Osteoblast (primary cell): ENCODE measurements at places on chromosomes 7 and 10.

DNA sequence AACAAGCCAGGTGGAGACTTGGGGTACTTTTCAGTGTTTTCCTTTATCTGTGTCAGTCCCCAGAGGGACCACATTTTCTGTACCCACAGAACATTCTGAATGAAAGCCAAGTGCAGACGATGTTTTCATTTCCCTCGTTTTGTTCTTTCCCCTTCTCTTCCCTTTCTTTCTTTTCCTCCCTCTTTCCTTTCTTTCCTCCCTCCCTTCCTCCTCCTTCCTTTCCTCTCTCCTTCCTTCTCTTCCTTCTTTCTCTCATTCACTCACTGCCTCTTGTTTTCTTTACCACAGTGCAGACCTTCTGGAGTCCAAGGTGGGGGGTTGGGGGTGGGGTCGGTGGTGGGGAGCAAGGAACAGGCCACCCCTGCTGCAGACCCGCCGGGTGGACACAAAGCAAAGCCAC, 141.4 kb upstream of the MKI67 start:
- DNase-seq: no peak

GRCh38 chr10:124307591-124307990, 111.1 kb downstream of the OAT start:
- DNase-seq: no peak

DNA sequence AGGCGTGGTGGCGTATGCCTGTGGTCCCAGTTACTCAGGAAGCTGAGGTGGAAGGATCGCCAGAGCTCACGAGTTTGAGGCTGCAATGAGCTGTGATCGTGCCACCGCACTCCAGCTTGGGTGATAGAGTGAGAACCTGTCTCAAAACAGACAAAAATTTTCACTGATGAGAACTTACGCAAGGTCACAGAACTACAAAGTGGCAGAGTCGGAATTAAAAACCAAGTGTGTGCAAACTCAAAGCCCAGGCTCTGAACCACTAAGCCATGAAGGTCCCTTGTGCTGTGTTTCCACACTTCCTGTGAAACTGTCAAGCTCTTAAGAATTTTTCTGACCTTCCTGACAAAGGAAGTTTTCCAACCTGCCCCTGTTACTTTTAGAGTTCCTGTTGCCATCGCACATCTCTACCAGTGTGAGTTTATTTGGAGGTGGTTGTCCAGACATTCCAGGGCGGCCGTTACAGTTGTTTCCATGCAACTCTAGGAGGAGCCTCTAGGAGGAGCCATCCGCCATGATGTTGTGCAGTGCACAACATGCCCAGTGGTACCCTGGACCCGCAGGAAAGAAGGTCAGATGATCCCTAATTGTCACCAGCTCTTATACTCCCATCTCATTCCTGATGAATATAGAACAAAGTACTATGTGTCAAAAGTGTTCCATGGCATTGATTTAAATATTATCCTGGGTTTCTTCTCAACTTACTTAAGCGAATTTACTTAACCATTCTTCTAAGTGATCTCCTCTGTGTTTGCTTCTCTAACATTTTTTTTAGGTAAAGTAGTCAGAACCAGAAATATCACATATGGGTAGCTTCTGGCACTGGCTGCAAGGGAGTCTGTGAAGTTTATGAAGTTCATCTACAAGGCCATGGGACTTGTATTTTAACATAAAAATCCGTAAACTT, 49.0 kb upstream of the LYZL1 start:
- DNase-seq: no peak

GRCh38 chr7:138154661-138155060, 78.4 kb downstream of the AKR1D1 start:
- DNase-seq: no peak

- no peak for DNase-seq
These were observed 30.3 kb downstream of the PITRM1 start for GRCh38 chr10:3142146-3142875.

GRCh38 chr10:71346731-71347130, 27.7 kb downstream of the SLC29A3 start:
- DNase-seq: no peak

GRCh38 chr10:84244651-84245270, at the start of gene RGR:
TSS of gene RGR (plus strand) at chr10:84245053. CDS start at chr10:84245091, 38 bp downstream.
- DNase-seq: no peak

- DNase-seq: no peak
These were observed 93.8 kb downstream of the ADD3 start for GRCh38 chr10:110101464-110102144.

DNA sequence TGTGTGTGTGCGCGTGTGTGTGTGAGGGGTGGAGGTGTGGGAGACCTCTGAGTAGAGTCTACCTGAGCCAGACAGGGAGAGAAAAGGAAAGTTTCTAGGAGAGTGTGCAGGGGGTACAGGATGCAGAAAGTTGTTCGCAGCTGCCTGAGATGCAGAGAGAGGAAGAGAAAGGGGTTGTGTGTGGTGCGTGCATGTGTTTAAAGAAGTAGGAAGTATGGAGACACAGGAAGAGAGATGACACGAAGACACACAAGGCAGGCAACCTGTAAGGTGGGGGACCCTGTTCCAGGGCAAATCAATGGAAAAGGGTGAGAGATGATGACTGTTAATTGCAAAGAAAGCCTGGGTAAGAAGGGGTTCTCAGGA, 52.2 kb downstream of the C10orf105 start:
- DNase-seq: no peak

DNA sequence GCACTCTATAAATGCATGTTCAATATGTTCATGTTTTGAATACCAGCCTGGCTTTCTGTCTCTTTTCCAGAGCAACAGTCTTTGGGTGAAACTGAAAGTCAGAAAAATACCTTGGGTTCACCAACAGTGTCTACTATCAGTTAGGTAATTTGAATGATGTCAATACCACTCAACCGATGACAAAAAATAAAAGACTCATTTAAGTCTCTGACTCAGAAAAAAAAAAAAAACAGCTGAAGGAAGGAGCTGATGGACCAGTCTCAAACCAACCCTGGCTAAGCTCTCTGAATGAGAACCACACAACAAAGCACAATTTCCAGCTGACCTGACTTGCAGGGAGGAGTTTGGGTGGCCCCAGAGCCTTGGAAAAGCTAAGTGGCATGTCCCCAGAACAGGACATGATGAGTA, 42.5 kb downstream of the ABLIM1 start:
- no peak for DNase-seq

DNA sequence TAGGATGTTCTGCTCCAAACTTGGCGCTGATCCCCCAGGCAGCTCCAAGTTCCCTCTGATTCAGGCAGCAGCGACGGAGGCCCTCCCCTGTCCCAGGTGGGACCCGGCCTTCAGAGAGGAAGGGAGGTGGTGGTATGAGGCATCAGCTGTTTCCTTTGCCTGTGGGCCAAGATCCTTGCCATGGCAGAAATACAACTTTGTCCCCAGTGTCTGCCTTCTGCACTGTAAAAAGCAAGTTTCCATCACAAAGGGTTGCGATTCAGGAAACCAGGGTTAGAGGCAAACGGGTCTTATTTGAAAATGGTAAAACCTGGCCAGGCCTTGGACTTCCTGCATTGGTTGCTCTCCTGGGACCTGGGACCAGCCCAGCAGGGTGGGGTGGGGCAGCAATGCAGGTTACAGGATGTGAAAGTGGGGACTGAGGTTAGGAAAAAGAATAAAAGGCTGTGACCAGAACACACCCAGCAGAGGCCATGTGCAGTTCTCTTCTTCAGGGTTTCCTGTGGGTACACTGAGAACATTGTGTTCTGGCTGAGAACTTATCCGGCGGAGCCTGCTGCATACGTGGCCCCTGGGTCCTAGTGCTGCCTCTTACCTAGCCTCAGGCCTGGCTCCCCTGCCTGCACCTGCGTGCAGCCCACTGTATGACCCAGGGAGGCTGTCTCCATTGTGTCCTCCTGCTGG, 25.1 kb upstream of the DDIT4 start:
- peak; percentile 76 for DNase-seq

- no peak for DNase-seq
These were observed 73.2 kb downstream of the SRI start for GRCh38 chr7:88146616-88147015.

DNA sequence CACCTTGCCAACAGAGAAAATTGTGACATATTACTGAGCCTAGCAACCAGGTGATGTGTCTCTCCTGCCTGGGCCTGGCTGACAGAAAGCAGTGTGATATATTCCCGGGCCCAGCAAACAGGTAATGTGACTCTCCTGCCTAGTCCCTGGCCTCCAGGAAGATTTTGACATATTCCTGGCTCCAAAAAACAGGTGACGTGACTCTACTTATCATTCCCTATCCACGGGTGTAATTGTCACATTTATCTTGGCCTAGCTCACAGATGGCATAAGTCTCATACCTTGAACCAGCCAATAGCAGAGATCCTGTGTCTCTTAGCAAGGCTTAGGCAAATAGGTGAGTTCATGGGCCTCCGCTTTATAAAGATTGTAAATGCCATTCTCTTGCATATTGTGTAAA, 49.6 kb upstream of the ZNF680 start:
- DNase-seq: no peak

DNA sequence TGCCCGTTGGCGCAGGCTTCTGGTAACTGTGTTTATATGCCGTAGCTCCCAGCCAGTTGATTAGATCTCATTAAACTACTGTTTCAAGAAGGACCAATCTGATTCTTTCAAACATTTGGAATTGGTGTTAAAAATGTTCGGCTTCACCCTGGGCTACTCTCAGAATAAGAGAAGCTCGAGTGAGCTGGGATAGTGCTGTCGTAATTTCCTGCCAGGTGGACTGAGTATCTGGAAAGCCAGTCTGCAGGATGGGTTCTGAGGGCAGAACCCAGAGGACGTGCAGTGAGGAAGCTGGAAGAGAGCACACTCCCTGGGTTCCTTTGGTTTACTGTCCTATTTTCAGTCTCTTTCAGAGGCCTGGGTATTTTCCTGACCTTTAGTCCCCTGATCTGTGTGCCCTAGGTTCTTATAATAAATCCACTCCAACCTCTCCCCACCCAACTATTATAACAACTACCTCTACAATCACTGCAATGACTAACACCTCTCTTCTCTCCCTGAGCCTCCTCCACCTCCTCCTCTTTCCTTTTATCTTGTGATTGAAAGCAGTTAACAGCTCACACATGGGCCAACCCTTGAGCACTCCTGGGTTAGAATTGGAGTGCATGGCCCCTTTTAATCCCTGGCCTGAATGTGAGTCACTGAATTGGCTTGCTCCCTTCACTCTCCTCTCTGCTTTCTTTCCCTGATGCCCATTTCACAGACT, 63.0 kb downstream of the AOAH start:
- DNase-seq: no peak

- no peak for DNase-seq
These were observed 874 bp upstream of the BAMBI start for GRCh38 chr10:28676326-28676967.

DNA sequence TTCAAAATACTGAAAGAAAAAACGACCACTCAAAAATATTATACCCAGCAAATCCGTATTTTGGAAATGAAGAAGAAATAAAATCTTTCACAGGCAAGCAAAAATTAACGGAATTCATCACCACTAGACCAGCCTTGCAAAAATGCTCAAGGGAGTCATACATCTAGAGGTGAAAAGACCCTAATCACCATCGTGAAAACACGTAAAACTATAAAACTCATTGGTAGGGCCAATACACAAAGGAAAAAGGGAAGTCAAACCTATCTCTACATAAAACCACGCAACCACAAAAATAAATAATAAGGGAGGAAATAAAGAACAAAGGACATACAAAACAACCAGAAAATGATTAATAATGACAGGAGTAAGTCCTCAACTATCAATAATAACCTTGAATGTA, 6.6 kb upstream of the AKR1B1 start:
- DNase-seq: no peak

- peak; percentile 18 for DNase-seq
These were observed 33.1 kb downstream of the RCC1L start for GRCh38 chr7:75040512-75040911.

- DNase-seq: no peak
These were observed 331.6 kb downstream of the GFRA1 start for GRCh38 chr10:115941361-115941771.

DNA sequence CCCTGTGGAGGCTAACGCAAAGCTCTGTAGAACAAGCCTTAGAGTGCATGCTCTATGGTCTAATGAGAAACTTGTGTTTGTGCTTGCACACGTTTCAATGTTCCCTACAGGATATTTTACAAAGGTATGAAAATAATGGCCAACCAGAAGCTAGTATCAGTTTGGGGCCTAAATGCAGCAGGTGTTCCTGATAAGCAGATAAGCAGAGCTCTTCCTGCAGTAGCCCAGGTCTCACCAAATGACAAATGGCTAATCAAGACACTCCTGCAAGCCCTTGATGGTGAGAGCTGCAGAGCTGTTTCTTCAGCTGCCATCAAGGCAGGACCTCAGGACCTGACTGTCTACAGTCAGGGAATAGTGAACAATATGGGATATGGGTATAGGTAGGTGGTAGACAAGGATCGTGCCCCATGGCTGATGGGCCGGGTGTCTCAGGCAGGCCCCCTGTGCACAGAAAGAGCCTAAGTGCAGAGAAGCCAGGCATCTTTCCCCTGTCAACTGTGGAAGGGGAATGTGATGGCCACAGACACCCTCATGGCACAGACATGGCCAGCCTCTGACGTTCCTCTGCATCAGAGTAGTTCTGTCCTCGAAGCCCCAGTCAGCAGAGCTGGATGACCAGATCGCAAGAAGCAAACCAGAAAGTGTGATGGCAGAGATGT, 23.2 kb upstream of the RASSF4 start:
- no peak for DNase-seq

DNA sequence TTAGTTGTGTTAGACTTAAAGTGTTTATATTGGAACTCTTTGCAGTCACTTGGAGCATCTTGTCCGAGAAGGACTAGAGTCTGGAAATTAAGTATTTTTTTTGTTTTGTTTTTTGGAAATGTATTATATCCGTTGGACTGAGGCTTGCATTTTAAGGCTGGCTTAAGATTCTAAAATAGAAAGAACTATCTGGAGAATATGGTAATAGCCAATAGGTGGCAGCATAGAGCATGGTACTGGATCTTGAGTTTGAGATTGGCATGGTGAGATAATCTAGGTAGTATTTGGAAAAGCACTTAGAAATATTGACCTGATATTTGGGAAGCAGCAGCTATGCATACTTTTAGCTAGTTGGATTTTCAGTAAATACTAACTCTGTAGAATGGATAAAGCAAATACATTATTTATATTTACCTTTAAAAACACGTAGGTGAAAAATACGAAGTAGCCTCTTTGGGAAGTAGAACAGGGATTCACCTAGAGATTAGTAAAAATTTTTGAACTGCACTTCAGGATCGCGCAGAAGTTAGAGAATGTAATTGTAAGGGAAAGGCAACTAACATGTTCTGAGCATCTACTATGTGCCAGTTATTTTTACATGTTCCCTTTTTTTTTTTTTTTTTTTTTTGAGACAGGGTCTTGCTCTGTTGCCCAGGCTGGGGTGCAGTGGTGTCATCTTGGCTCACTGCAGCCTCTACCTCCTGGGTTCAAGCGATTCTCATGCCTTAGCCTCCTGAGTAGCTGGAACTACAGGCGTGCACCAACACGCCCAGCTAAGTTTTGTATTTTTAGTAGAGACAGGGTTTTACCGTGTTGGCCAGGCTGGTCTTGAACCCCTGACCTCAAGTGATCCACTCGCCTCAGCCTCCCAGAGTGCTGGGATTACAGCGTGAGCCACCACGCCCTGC, 78.6 kb downstream of the LCOR start:
- peak; percentile 71 for DNase-seq
